ENCODE measurements at places on chromosomes 13 and 19. TPM values are rescaled to one million over a fixed set of nuclear protein-coding genes. Genes with fewer than 3 reads are reported as not detected.
A peak's percentile ranks its signal among the peaks of the same experiment; 100 is the strongest.

DNA sequence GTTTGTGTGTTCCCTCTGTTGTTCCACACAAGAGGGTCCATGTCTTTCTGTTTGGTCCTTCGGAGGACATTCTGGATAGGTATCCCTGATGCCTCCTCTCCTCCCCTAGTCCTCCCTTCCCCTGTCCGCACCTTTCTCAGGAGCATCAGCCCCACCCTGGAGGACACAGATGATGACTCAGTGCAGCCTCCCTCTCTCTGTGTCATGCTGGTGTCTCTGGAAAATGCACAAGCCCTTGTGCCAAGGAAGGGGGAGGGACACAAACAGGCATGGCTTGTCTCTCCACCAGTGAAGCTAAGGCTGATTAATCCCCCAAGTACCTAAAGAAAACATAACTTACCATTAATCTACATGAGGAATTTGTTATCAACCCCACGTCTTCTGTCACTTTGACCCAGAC, 16.2 kb upstream of the TNFRSF19 start:
- ATAC-seq = no peak

DNA sequence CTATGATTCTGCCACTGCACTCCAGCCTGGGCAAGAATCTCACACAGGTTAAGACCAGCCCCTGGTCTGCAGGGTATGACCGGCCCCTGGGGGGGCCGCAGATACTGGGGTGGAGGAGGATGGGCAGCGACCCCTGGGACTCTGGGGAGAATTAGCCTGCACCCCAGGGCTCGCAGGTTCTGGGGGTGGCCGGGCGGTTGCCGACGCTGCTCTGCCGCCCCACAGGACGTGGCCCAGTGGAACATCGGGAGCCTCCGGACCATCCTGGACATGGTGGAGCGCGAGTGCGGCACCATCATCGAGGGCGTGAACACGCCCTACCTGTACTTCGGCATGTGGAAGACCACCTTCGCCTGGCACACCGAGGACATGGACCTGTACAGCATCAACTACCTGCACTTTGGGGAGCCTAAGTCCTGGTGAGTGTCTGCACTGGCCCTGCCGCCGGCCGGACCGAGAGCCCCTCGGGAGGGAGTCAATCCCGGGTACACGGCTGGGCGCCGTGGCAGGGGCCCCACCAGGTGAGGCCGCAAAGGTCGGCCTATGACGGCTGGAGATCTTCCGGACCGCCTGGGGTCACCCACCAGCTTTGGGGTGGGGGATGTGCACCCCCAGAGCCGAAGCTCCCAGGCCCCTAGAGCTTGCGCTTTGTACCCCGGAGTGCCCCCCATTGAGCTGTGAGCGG, 78.5 kb downstream of the KDM4B start:
- no peak for ATAC-seq

DNA sequence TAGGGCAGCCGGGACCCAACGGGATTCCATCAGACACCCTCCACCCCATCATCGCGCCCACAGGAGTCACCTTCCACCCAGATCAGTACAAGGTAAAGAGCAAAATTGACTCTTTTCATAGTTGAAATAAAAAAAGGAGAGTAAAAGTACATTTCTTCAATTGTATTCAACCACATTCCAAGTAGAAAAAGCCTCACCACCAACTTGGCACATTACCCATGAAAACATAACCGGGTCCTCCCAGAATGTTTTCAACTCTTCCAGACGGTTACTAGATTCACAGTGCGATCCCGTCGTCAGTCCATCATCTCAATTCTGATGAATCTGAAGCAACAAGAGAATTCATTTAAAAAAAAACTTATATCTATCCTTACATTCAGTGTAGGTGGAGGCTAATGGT, 125.2 kb downstream of the RAB20 start:
- no peak for ATAC-seq

DNA sequence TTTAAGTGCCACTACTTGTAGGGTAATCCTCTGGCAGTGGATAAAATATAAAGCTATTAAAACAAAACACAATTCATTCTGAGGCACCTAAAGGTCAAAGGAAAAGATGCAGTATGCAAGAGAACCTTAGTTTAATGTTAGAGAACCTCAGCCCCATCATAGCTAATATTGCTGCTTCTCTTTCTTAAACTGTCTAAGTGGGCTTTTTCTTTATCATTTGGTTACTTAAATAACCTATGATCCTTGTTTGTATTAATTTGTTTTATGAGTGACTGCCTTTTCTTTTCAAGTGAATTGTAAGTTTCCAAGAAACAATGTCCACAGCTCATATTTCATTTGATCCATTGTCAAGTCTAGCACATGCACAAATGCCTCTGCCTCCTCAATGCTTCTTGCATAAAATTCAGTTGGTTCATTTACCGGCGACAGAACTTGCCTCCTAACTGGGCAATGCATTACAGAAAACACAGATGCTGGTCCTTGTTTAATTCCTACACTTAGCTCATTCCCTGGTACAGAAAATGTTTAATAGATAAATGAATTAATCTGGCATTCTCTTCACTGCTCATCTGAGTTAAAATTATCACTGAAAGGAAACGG, 1049.8 kb downstream of the OLFM4 start:
- ATAC-seq = no peak

DNA sequence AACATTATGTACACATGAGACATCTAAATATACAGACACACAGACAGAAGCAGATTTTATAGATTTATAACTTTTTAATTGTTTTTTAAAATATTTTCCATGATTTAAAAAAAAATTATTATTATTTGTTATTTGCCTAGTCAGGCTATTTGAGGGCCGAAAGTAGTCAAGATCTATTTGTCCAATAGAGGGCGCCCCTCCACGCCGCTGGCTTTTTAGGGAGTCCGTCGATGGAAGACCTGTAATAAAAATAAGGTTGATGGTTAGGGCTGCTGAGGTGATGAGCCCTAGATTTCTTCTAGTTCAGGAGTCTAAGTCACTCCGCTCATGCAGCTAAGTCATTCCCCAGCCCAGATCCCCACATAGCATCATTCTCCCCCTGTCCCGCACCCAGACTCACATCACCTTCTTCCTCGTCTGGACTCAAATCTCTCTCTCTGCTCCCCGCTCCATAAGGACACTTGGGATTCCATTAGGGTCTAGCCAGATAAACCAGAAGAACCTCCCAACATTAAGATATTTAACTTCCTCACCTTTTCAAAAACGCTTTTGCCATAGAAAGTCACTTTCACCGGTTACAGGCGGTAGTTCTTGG, 33.9 kb upstream of the CEACAM21 start:
- no peak for ATAC-seq

GRCh38 chr19:16363133-16363851, 38.7 kb downstream of the KLF2 start:
- no peak for ATAC-seq

DNA sequence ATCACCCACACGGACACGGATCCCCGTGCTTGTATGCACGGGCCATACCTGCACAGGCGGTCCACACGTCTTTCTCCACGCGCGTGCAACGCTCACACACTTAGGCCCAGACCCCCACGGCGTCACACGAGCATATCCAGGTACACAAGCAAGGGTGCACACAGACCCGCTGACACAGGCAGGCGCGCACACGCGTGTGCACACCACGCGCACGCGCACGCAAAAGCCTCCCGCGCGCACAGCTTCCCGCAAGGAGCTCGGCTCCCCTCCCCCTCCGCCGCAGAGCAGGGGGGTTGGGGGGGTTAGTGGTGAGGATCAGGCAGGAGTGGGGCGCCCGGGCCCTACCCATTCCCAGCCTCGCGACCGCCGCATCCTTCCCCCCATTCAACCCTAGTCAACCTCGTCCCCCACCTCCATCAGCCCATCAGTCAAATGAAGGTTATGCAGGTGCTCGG, 407 bp downstream of the RAB3A start:
- no peak for ATAC-seq

- ATAC-seq = no peak
Measured at GRCh38 chr13:37277435-37278144, 172.1 kb upstream of the CSNK1A1L start.

- ATAC-seq = no peak
Measured at GRCh38 chr13:104534847-104535246, 1468.6 kb upstream of the SLC10A2 start.

- ATAC-seq = peak; percentile 65
Measured at GRCh38 chr19:5934774-5935472, 20.9 kb downstream of the CAPS start.

DNA sequence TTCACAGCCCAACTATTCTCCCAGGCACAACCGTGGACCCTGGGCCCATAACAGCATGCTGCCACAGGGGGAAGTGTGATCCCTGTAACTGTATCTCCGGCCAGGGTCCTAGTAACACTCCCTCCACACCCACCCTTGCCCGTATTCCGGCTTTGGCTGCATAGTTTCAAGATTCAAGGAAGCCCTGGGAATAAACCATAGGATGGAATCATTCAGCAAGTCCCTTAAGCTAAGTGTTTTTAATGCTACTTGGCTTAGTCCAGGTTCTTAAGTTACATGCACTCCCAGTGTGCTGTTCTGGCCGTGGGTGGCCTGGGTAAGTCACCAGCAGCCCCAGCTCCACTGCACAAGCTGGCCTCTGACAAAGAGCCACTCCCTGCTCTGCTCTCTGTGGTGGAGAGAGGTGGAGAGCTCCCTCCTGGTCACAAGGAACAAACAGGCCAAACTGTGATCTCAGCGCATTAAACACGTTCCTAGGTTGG, 532.4 kb upstream of the SGCG start:
- ATAC-seq = no peak

GRCh38 chr13:19185865-19186645, 4.4 kb upstream of the TUBA3C start:
- no peak for ATAC-seq

DNA sequence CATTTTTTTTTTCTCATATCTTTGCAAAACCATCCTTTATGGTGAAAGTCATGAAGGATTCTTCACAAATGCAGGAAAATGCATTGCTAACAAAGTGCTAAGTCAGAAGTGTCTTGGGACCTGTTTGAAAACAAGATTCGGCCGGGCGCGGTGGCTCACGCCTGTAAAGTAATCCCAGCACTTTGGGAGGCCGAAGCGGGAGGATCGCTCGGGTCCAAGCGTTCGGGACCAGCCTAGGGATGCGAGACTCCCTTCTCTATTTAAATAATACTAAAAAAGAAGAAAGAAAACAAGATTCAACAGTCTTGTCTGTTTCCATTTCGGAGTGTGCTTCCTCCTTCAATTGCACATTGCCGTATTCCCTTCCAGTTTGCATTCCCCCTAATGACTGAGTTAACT, 819 bp downstream of the EID2B start:
- no peak for ATAC-seq

- ATAC-seq = no peak
Measured at GRCh38 chr19:33545217-33545981, 23.8 kb upstream of the PEPD start.

Gene ZNF667
- total RNA-seq = 3.9 TPM

Gene FCER2
- 1.2 TPM for total RNA-seq

Gene CATSPERD
- 0.27 TPM for total RNA-seq

Gene CEACAM1
- 10.1 TPM for total RNA-seq

Gene TNNT1
- not detected for total RNA-seq

Gene PDCD5
- total RNA-seq = 131 TPM

Gene FBXL12
- 17.2 TPM for total RNA-seq
